ENCODE measurements at places on chromosomes 16 and 17.
A peak's percentile ranks its signal among the peaks of the same experiment; 100 is the strongest.

DNA sequence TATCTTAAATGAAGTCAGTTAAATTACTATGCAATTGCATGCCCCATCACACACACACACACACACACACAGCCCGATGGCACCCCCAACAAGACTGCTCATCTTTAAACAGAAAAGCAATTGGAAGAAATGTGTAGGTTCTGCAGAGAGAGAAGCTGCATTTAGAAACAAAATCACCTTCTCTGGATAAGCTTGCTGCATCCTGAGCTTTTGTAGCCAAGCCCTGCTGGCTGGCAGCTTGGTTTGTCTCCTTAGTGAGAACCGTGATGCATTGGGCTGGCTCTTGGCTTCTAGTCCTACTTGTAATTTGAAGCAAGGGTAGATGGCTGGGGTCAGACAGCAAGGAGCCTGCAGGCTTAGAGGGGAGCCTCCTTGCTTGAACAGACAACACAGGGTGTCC lies 153.8 kb downstream of the SOX9 start:
- no peak for DNase-seq

- DNase-seq, result no peak
Measured at GRCh38 chr16:5622234-5622884, 524.8 kb upstream of the EEF2KMT start.

- no peak for DNase-seq
Measured at GRCh38 chr16:50047864-50048263, 17.9 kb upstream of the HEATR3 start.

DNA sequence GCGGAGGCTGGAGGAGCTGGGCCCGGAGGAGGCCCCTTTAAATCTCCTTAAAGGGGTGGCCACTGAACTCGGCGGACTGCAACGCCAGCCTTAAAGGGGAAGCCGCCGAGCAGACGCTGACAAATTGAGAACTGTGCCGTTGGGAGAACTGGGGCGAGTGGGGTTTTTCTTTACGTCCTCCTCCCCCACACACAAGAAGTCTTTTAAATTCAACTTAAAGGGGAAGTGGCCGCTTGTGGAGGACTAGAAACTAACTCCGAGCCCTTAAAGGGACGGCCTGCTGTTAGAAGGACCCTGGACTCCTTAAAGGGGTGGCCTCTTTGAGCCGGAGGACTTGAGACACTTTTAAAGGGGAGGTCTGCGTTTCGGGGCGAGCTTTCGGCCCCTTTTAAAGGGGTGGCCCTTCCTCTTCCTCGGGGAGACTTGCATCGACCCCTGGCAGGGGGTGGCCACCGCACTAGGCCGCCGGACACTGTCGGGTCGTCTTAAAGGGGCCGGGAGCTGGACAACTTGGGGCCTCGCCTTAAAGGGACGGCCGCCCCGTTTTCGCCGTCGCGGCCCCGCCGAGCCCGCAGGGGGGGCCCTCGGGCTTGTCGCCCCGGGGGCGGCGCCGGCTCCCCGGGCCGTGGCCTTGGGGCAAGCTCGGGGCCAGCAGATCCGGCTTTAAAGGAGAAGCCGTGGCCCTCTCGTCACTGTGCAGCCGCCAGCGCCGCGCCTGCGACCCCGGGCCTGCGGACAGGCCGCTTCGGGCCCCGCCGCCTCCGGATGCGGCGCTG lies 688 bp downstream of the FBRS start:
- peak; percentile 39 for DNase-seq

- no peak for DNase-seq
Measured at GRCh38 chr17:17798573-17799255, 38.1 kb downstream of the SREBF1 start.

DNA sequence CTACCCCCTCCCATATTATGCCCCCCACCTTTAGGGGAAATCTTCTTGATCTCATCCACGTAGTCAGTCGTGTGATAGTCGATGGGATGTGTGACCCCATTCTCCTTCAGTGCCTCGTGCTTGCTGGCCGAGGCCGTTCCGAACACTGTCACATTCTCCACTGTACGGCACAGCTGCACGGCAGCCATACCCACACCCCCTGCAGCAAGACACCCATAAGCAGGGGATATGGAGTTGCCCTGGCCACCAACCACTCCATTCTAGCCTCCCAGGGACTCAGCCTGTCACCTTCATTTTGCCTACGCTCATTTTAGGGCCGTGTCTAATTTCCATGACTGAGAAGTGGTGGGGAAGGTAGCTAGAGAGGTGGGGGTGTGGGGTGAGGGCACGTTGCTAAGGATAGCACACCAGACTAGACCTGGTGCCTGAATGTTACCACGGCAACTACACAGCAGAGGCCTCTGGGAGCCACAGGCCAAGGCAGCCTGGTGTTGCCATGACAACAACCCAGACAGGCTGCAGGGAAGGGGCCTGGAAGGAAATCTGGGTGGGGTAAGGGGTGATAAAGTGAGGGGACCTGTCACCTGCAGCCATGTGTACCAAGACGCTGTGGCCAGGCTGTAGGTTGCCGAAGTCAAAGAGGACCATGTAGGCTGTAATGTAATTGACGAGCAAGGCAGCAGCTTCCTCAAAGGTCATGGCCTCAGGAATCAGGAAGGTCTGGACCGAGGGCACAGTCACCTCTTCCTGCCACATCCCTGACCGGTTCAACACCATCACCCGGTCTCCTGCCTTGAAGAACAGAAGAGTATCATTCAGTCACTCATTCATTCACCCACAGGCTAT lies 4.0 kb downstream of the VAT1 start:
- peak; percentile 55 for DNase-seq

DNA sequence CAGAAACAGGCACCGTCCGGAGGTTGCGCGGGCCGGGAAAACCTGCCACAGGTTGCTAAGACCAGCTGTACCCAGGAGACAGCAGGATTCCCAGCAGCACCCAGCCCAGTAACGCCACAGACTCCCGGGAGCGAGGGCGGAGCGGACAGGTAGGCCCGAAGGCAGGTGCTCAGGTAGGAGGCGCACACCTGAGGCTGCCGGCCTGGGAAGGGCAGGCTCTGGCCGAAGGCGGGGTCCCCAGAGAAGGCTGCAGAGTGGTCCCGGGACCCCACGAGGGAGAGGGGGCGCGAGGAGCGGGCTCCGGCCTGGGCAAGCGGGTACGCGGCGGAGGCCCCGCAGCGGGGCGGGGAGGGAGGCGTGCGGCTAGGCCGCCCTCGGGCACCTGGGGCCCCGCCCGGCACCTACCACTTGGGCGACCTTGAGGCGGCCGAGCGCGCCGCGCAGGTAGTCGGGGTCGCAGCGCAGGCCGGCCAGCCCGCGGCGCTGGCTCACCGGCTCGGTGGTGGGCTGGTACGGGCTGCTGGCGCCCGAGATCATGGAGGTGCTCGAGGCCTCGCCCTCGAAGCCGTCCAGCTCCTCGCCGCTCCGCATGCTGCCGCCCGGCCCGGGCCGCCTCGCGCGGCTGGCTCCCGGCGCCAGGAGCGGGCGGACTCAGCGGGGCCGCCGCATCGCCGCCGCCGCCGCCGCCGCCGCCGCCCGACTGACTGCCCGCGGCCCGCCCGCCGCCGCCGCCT lies 441 bp downstream of the CMTM4 start:
- DNase-seq, result peak; percentile 6

Data from T-helper 2 cell (primary cell).